Fibroblast of mammary gland (primary cell): ENCODE measurements at places on chromosomes 7 and 10.
A peak's percentile ranks its signal among the peaks of the same experiment; 100 is the strongest.

GRCh38 chr10:132706701-132707100 lies 79.2 kb downstream of the NKX6-2 start:
- DNase-seq: no peak

DNA sequence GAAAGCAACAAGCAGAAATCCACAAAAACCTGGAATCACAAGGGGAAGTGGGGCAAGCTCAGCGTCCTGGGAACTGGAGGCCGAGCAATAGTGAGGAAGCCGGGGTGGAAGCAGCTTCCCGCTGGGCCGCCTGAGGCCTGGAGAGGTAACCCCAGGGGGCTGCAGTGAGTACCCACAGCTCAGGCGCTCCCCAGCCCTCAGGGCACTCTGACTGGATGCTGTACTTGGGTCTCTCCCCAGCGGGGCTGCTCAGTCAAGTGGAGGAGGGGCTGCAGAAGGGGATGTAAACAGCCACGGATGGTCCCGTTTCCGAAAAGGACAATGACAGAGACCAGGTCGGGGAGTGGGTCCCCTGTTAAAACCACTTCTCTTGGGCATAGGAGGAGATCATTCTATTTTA lies 50.3 kb downstream of the SLIT1 start:
- DNase-seq: no peak

GRCh38 chr7:136056651-136057231 lies 79.6 kb upstream of the MTPN start:
- DNase-seq: no peak

DNA sequence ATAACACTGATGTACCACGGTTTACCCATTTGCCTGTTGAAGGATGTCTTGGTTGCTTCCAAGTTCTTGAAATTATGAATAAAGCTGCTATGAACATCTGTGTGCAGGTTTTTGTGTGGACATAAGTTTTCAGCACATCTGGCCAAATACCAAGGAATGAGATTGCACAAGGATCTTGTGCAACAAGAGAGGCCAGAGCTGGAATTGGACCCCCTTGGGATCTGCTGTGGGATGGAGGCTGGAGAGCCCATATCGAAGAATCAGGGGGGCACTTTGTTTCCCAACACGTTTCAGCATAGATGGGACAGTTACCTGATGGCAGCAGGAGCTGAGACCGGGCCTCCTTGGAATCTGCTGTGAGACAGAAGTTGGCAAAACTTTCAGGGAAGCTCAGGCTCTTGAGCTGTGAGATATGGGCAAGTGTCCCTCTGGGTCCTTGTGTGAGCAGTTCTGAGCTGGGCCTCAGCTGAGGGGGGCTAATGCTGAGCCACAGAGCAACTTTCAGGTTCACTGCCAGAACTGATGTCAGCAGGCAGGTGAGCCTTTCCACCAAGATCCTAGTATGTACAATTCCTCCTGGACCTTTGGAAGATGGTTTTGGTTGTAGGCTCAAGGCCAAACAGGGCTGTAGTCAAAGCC lies 115.2 kb upstream of the RAB18 start:
- DNase-seq: peak; percentile 90

GRCh38 chr10:62511238-62511637 lies 137.1 kb downstream of the ZNF365 start:
- DNase-seq: no peak

GRCh38 chr10:48542471-48543181 lies 62.2 kb downstream of the ARHGAP22 start:
- DNase-seq: no peak

DNA sequence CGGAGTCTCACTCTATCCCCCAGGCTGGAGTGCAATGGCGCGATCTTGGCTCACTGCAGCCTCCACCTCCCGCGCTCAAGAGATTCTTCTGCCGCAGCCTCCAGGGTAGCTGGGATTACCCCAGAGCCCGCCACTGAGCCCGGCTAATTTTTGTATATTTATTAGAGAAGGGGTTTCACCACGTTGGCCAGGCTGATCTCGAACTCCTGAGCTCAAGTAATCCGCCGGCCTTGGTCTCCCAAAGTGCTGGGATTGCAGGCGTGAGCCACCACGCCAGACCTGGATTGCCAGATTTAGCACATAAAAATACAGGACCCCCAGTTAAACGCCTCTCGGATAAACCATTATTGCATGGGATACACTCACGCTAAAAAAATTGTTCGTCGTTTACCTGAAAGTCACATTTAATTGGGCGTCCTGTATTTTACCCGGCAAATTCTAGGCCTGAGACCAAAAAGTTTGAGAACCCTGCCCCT lies 375 bp upstream of the GATAD1 start:
- DNase-seq: no peak
